GOT3 (cell line): ENCODE measurements at places on chromosomes 6 and 20.
A peak's percentile ranks its signal among the peaks of the same experiment; 100 is the strongest.

DNA sequence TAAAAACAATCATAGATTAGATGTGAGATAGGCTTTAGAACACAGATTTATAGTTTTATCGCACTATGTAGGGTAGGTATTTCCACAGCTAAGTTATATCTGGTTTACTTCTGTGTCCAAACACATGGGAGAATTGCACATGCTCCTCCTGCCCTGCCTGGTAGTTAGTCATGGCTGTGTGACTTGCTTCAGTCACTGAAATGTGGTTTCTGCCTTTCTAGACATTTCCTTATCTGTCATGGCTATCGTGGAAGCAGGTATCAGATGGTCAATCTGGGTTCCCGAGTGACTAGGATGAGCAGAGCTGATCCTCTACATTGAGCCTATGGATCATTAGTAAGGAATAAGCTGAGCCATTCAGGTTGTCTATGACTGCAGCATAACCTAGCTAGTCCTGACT lies 117.8 kb upstream of the GMDS start:
- no peak for DNase-seq

GRCh38 chr6:5540370-5540769 lies 279.1 kb downstream of the FARS2 start:
- no peak for DNase-seq

GRCh38 chr6:83403191-83403590 lies 27.7 kb downstream of the ME1 start:
- DNase-seq: no peak

DNA sequence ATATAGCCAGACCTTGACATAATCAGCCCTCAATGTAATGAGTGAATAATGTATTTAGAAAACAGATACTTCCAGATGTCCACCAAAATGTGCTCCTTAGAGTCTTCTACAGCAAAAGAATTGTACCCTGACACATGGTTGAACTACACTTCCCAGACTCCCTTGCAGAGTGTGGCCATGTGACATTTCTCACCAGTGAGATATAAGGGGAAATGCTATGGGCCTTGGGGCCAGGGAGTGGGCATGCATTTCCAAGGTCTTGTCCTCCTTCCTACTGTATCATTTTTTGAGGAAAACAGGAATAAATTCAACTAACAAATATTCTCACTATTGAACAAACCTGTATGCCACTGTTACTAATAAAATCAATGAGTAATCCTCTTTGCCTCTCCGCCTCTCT lies 211.4 kb upstream of the SMLR1 start:
- DNase-seq: no peak

DNA sequence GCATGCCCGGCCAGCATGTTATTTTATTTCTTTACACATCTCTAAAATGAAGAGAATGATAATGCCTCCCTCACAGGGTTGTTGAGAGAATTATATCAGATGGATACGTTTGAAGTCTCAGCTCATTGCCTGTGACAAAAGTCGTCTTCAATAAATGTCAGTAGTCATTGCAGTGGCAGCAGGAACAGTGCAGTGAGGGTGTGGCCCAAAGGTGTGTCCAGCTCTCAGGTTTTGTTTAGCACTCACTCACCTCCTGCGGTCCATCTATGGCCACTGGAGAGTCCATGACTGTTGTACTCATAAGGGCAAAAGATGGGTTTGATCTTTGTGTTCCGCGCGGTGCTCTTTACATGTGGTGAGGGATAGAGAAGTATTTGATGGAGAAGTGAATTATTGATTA lies 77.2 kb upstream of the TIAM2 start:
- DNase-seq: no peak

DNA sequence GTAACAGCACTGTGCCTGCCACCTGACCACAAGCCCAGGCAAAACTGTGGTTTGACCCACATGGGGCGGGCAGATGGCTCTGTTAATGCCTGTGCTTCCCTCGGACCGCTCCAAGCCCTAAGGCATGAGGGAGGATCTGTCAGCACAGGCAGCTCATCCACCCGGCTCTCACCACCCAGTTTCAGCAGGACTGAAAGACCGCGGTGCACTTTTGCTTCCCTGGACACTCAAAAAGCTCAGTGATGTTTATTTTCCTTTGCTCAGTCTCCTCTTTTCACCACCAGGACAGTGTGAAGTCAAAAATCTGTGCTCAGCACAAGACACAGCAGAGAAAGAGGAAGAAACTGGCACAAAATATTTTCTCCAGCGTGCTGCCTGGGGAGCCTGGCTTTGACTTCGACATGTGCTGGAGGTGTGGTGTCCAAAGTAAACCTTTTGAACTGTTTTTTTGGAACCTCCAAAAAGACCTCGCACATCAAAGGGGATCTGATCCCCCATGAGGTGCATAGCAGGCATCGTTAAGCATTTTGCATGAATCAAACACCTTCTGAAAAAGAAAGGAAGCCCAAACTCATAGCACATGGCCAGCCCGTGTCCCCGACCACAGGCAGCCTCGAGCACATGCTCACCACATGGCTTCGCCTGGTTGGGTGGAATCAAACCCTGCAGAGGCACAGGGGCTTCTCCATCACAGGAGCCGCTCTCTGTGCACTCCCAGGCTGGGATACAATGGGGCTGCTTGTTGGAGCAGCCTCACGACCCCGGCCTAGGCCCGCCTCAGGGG lies 441.7 kb upstream of the JARID2 start:
- DNase-seq: no peak

DNA sequence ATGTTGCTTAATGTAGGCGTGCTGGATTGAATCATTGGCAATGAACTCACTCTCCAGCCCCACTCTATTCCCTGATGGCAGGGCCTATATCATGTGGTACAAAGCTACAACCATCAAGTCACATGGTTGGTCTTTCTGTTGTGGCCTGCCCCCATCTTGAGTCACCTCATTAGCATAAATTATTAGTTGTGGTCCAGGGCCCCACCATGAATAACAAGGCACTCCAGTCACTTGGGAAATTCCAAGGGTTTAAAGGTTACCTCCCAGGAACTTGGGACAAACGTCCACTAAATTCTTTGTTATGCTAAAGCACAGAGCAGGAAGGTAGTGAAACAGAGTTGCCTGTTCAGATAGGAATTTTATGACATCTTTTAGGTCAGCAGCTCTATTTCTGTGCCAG lies 193.7 kb downstream of the SLC35F1 start:
- no peak for DNase-seq

DNA sequence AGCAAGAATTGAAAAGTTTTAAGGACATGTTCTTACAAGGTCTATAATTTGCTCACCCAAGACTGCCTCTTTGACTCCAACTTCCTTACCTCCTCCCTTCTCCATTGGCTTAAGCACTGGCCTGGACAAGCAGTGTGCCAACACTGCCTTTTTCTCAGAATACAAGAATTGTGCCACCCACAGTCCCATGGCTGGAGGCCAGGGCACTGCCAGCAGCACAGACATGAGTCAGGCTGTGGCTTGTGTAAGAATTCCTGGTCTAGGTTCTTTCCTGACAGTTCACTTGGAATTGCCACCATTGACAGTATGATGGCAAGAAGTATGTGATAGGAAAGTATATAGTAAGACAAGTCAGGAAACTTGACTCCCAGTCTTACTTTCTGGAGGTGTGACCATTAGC lies 202.7 kb upstream of the MARCKS start:
- peak; percentile 42 for DNase-seq

GRCh38 chr6:160265869-160266476 lies 7.4 kb upstream of the SLC22A2 start:
- DNase-seq: no peak

DNA sequence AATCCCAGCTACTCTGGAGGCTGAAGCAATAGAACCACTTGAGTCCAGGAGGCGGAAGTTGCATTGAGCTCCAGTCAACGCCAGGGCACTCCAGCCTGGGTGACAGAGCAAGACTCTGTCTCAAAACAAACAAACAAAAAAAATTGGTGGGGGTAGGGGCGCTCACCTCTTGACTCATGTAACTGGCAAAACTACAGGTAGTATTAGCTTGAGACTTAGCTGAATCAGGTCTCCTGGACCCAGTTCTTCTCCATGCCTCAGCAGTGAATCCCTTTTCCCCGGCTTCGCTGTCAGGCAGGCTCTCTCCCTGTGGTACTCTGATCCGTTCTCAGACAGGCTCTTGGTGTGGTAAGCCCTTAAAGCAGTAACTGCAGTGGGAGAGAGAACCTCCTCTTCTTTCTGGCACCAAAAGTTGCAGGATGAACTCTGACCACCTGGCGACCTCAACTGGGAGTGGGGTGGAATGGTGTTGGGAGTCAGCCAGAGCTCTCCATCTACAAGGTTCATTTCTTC lies 12.9 kb downstream of the SLC9A8 start:
- no peak for DNase-seq

- DNase-seq: no peak
Measured at GRCh38 chr6:9532621-9533557, 882.0 kb downstream of the TFAP2A start.

DNA sequence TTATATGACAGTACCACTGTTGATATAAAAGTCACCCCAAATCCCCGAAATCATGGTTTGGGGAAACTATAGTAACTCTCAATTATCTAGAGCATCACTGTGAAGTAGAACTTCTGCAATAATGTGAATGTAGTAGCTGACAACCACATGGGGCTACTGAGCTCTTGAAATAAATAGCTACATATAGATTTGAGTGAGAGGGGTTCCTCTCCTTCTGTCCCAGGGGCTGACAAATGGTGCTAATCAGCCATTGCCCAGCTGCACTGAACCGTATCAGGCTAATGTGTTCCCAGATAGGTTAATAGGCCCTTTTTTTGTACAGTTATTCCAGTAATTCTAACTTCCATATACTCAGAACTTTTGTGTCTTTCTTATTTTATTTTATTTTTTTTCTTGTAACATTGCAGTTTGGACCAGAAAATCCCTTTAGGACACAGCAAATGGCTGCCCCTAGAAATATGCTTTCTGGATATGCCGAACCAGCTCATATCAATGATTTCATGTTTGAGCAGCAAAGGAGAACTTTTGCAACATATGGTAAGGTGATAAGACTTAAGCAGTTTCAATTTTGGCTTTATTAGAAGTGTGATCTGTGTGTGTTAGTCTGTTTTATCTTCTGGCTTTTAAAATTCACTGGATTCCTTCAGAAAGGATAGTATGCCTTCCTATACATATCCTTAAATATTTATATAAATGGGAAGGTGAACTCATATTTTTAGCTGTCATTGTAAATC lies 21.1 kb downstream of the CDC40 start:
- DNase-seq: no peak

- DNase-seq: no peak
Measured at GRCh38 chr6:89120371-89120770, 2.5 kb upstream of the SRSF12 start.

DNA sequence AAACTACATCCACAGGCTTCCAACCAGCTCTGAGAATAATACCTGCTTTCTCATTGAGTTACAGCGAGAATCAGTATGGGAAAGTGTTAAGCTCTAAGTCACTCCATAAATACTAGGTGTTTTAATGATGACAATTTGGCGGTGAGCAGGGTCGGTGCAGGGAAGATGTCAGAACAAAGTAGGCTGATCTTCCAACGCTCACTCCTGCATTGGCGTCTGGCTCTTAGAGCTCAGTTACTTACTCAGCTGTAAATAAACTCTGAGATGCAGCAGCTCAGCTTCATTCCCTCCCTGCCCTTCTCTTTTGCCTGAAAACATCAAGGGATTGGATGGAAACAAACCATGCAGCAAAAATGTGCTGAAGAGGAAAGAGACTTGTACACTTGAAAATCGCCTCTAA lies 102.5 kb upstream of the SPACA1 start:
- no peak for DNase-seq

GRCh38 chr6:21588481-21589351 lies 4.8 kb upstream of the SOX4 start:
- DNase-seq: peak; percentile 21

DNA sequence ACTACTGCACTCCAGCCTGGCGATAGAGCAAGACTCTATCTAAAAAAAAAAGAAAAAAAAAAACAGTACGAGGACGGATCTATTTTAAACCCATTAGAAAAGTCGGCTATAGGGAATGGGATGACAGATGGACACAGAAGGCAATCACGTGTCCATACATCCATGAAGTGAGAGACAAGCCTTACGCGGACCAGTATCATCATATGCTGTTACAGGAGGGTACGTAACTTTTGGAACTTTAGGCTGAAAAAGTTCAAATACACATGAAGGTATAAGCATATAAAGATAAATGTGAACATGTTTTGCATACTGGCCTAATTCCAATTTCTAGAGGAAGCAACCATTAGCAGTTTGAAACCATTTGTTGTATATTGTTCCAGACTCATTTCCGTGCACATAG lies 109.8 kb upstream of the EXOC2 start:
- no peak for DNase-seq

- no peak for DNase-seq
Measured at GRCh38 chr6:149127212-149127611, 190.3 kb upstream of the TAB2 start.

- DNase-seq: no peak
Measured at GRCh38 chr6:35382015-35382414, 39.7 kb downstream of the PPARD start.

GRCh38 chr6:149646599-149646998 lies 1.9 kb downstream of the KATNA1 start:
- DNase-seq: no peak

DNA sequence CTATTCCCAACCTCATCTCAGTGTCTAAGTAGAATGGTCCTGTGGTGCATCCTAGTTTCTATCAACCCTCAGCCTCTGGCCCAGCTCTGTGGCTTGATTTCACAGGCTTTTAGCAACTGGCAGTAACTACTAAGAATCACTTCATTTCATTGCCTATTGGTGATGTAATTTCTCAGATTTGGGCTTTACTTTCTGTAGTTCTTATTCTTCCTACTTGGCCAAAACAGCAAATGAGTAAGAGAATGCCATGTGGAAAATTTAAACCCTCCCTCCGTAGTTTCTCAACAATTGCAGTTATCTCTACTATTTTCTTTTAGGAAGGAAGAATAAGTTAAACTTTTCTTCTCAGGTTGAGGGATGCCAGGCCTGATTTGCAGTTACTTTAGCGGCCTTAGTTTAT lies 387.3 kb downstream of the CDKAL1 start:
- no peak for DNase-seq

DNA sequence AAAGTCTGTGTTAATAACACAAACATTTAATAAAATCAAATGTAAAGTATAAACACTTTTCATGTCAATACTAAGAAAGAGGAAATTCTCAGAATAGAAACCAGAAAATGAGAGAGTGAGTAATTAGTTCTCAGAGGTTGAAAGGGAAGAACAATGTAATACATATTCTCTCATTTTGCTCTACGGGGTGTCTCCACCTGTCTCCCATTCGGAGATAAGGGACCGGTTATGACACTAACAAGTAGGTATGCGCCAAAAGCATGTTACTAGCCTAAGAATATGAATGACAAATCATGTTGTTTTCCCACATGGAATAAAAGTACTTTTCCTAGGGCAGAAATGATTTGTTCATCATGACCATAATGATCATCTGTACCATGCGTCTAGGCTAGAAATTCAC lies 35.6 kb upstream of the PRELID3B start:
- no peak for DNase-seq

DNA sequence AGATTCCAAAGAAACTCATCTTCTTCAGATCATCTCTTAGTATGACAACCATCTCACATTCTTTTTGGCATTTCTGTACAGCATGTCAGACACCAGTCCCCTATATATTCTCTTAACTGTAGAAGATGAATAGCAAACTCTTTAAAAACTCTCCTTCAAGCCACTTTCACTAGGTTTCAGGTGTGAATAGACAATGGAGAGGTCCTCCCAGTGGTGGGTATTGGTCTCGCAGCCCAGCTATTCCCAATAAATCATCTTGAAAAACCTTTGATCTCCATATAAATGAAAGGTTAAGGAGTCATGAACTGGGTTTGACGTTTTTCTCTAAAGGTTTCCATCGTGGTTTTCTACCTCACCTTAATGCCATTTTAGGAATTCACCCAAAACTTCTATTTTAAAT lies 180.0 kb downstream of the GJA1 start:
- DNase-seq: no peak
